ENCODE measurements at places on chromosomes 1 and 21.

DNA sequence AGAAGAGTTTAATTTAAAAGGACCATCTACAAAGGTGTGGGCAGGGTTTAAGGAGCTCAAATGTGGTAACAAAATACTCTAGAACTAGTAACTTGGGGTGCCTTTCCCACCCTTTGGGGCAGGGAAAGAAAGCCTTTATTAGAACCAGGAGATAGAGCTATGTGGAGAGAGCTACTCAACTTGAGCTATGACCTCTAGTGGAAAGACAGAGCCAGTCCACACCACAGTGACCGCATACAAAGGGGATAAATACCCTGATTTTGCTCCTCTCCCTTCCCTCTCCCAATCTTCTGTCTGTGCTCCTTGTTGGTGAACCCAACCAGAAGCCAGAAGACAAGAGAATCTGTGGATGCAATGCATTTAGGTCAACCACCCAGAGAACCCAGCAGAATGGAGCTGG is 54.4 kb upstream of the JAK1 start:
- no peak for DNase-seq

- DNase-seq, result no peak
These were observed 21.4 kb downstream of the JAK1 start for GRCh38 chr1:64944913-64945312.

GRCh38 chr1:5376538-5377247 is 615.5 kb downstream of the NPHP4 start:
- DNase-seq, result no peak

DNA sequence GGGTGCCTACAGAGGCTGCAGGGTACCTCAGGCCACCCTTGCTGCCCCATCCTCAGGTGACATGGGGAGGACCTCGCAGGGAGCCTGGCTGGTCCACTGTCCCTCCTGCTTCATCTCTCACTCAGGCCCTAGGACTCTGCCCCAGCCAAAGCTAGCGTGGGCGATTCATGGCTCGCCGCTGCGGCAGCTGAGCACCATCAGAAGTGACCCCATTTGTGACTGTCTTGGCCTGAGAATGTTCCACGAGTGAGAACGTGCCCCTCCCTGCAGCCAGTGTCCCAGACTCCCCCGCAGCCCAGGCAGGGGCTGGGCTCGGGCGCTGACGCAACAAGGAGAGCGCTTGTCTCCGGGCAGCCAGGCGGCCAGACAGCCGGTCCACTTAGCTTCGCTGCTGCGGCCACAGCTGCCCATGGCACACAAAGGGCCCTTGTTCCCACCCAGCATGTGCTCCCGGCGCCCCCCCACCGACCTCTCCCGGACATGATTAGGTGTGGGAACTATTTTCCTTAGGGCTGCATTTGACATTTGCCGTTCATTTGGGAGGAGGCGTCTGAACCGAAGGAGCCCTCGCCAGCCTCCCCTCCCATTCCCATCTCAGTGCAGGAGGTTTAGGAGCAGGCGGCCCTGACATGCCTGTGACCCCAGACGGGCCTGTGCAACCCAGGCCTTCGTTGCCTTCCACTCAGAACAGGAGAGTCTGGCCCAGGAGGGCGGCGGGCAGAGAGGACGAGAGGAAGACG is 19.3 kb upstream of the POFUT2 start:
- DNase-seq, result peak; percentile 71

DNA sequence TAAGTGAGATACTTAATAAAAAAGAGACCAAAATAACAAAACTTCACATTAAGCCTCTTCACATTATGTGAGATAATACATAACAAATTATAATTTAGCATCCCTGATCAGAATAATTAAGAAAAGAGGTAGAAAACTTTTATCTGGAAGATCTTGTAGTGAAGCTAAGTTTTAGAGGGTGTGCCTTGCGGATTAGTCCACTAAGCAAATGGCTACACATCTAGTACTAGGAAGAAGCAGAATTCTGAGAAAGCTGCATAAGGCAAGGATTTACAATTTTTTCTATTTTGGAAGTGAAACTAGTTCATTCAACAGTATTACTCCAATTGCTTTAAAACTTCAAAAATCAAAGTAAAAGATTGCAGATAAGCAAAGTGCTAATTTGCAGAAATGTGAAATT is 3.5 kb downstream of the YOD1 start:
- no peak for DNase-seq

DNA sequence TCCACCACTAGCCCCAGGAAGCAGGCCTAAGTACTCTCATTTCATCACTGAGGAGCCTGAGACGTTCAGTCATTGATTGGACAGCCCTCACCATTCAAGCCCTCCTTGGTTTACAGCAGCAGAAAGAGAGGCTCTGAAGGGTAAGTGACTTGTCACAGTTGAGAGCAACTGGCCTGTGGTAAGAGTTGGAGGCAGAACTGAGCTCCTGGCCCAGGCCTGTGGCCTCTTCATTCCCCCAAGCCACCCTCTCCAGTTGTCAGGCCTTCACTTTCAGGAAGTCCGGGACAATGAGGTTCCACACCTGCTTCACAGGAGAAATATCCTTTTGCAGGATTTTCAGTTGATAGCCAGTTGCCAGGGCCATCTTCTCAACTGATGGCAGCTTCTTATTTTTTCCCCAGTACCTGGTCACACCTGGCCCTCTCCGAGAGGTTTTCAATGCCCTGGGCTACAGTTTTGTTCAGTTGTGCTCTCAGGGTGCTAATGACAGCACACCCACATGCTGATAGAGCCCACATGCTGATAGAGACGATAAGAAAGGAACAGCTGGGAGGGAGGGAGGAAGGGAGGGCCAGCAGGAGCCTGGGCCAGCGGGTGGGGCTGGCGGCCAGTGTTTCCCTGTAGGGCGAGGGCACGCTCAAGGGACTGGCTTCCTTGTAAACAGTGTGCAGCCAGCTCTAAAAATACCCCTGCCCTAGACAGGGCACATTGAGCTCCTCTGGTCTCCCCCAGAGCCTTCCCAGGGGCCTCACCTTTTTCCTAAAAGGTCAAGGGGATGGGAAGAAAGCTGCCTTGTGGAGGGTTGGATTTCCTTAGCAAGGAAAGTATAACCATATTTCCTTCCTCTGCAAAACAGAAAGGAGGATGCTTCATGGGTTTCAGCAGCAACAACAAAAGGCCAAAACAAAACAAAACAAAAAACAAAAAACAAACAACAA is 112.7 kb upstream of the JUN start:
- DNase-seq, result no peak

All from caudate nucleus (tissue), 63 donors.